T-helper 1 cell (primary cell): ENCODE measurements at places on chromosomes 5 and 9.

DNA sequence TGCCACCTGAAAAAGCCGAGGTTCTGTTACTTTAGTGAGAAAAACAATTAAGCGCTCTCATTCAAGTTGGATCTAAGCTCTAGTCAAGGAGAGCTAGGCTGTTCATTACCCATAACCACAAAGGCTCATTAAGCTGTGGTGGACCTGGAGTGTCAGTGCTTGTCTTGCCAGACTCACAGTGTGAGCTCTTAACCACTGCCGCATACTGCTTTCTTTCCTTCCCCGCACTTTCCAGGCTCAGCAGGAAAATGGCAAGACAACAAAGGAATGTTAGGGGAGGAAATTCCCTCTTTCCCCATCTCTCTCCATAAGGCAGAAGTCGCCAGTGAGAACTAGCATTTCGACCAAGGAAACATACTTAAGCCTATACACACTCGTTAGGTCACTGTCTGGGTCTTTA, 467.3 kb downstream of the ENC1 start:
- no peak for DNase-seq

DNA sequence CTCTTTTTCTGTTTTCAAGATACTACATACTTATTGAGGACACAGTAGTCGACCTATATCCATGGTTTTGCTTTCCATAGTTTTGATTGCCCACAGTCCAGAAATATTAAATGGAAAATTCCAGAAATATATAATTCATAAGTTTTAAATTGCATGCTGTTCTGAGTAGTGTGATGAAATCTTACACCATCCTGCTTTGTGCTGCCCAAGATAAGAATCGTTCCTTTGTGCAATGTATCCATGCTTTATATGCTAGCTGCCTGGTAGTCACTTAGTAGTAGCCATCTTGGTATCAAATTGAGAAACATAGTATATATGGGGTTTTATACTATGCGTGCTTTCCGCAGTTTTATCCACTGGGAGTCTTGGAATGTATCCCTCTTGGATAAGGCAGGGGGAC, 59.0 kb downstream of the CWC27 start:
- DNase-seq = no peak

GRCh38 chr5:38422622-38423021, 133.8 kb downstream of the LIFR start:
- DNase-seq = no peak

- DNase-seq = no peak
These were observed 621.0 kb upstream of the ADAMTS16 start for GRCh38 chr5:4518903-4519672.

DNA sequence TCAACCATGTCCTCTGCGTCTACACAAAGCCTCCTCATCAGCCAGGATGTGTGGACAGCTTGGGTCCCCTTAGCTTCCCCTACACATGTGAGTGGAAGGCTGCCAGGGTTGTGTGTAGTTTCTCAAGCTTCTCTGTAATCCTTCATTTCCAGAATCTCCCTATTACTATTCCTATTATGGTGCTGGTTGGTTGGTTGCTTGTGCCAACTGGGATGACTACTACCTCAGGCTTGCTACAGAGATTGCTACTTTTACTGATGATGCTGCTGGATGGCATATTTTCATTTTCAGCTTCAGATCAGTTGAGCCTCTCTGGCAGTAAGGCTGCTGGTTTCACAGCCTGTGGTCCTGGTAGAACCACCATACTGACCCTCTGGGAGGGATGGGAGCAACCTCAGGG, 39.9 kb downstream of the ATG10 start:
- no peak for DNase-seq

GRCh38 chr9:113715086-113715485, 161.0 kb upstream of the ZNF618 start:
- no peak for DNase-seq

- no peak for DNase-seq
These were observed 93.6 kb upstream of the OTULINL start for GRCh38 chr5:14487897-14488570.

GRCh38 chr9:135209852-135210251, 122.4 kb downstream of the OLFM1 start:
- DNase-seq = no peak

- no peak for DNase-seq
These were observed 315 bp downstream of the PIK3R1 start for GRCh38 chr5:68215898-68216244.

- DNase-seq = no peak
These were observed 394.5 kb downstream of the ARHGEF28 start for GRCh38 chr5:74020503-74020902.

GRCh38 chr5:6158974-6159831, 219.1 kb downstream of the MED10 start:
- no peak for DNase-seq

- DNase-seq = no peak
These were observed 93.0 kb downstream of the PRDM6 start for GRCh38 chr5:123182072-123182471.

- no peak for DNase-seq
These were observed 9.2 kb downstream of the POC5 start for GRCh38 chr5:75707911-75708509.

DNA sequence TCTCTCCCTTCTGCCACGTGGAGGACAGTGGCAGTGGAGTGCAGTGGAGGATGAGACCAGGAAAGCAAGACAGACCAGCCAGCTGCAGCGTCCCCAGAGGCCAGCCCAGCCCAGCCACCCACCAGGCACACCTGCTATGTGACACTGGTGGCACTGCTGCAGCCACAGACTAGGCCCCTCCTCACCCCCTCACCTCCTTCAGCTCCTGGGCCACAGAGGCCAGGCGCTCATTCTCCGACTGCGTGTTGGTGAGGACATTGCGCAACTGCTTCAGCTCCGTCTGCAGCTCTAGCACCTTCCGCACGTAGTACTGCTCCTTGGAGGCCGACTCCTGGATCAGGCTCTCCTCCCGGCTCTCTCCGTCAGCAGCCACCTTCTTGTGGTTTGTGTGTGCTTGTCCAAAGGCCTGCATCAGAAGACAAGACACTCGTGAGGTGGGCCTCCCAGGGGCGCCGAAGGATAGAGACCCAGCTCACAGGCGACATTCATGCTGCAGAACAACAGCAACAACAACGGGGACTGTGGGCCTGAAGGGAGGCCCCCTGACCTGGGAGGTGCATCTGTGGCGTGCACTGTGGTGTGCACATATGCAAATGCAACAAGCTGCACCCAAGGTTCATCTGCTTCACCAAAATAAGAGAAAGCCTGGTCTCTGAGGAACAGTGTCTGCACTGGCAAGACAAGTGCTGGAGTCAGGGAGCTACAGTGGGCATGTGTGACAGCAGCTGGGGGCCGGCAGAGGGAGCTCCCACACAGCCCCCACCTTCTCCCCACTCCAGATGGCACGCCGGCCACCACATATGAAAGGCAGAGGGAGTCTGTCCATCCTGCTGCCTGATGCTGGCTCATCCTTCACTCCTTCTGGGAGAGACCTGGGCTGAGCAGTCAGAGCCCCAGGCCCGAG, 35.5 kb downstream of the BICD2 start:
- DNase-seq = no peak

- no peak for DNase-seq
These were observed 48.6 kb upstream of the GDNF start for GRCh38 chr5:37888476-37888875.

- no peak for DNase-seq
These were observed 105.5 kb downstream of the RICTOR start for GRCh38 chr5:38968665-38969064.

DNA sequence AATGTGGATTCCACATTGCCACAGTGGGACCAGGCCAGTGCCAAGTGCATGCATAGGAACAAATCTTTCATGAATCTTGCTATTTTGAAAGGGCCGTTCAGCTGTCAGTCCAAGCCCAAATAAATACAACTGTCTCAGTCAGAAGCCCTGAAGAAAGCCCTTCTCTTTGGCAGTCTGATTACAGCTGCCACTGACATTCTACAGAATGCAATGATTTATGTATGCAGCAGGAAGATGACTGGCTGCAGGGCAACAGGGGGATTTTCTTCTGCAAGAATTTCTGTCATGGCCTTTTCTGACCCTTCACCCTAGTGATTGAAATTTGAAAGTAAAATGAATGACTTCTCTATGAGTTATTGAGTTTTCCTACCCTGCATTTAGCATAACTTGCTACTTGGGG, 86.7 kb upstream of the FER start:
- DNase-seq = no peak

DNA sequence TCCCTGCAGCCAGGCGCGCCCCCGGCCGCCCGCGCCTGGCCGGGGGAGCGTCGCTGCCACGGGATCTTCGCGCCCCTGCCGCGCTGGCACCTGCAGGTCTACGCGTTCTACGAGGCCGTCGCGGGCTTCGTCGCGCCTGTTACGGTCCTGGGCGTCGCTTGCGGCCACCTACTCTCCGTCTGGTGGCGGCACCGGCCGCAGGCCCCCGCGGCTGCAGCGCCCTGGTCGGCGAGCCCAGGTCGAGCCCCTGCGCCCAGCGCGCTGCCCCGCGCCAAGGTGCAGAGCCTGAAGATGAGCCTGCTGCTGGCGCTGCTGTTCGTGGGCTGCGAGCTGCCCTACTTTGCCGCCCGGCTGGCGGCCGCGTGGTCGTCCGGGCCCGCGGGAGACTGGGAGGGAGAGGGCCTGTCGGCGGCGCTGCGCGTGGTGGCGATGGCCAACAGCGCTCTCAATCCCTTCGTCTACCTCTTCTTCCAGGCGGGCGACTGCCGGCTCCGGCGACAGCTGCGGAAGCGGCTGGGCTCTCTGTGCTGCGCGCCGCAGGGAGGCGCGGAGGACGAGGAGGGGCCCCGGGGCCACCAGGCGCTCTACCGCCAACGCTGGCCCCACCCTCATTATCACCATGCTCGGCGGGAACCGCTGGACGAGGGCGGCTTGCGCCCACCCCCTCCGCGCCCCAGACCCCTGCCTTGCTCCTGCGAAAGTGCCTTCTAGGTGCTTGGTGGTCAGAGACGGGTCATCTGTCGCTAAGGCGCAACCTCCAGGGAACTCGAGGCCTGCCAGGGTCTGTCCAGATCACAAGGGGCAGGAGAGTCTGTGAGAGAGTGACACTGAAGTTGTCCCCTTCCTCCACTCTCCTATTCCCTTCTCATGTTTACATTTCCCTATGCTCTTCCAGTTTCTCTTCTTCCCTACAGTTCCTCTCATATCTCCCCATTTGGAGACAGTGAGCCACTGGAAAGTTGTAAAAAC, 1.3 kb downstream of the GPR150 start:
- DNase-seq = peak; percentile 61

DNA sequence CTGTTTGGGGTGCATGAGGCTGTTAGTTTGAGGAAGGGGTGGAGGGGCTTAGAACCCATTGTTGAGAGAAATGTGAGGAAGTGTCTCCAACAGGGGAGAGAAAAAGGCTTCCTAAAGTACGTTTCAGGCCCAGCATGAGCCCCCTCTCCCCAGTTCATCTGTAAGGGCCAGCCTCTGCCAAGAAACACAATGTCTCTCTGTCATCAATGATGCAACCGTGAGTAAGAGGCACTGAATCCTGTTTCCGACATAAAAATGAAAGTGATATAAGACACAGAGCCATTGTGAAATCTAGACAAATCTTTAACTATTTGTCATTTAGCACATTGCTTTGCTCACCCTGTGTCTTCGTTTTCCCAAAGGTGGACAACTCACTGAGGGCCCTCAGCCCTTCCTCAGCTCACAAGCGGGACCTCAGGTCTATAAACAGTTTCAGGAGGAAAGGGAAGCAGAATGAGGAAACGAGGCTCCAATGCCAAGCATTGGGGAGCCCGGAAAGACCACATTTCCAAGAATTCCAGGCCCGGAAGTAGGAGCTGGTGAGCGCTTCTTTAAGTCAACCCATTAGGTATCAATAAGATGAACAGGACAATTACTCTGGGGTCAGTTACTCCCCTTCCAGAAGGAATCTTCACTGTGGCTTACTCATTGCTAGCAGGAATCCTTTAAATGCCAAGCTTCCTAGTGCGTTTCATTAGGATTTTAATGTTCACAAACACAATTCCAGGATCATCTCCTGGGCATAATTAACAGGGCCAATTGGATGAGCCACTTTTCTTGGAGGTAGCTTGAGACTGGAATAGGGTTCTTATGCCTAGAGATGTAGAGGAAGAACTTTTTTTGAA, 59.0 kb upstream of the KLF4 start:
- no peak for DNase-seq
